Panc1 (cell line): ENCODE measurements at places on chromosomes 2 and 18. TPM values are rescaled to one million over a fixed set of nuclear protein-coding genes. Genes with fewer than 3 reads are reported as not detected.

ABCG5 gene
- 0.05 TPM for total RNA-seq

PHLPP1 gene
- total RNA-seq, result 6.3 TPM

HYCC2 gene
- total RNA-seq, result 12.0 TPM

DPYSL5 gene
- 0.31 TPM for total RNA-seq

ITPRIPL1 gene
- 12.2 TPM for total RNA-seq

CDK15 gene
- total RNA-seq, result 4.8 TPM

TMEM131 gene
- total RNA-seq, result 43.4 TPM

FNDC4 gene
- total RNA-seq, result 1.3 TPM

PIEZO2 gene
- 0.57 TPM for total RNA-seq

MC4R gene
- total RNA-seq, result not detected

KYNU gene
- not detected for total RNA-seq

GRCh38 chr2:85310330-85310729 is 17.5 kb downstream of the TGOLN2 start:
- H3K27me3 ChIP-seq, result no peaks in the 10 kb centered on the region
- no peaks in the 10 kb centered on the region; the same call in 1 of the 2 replicates for H3K36me3 ChIP-seq
- no peaks in the 10 kb centered on the region for H3K4me1 ChIP-seq
- no peak for DNase-seq

DNA sequence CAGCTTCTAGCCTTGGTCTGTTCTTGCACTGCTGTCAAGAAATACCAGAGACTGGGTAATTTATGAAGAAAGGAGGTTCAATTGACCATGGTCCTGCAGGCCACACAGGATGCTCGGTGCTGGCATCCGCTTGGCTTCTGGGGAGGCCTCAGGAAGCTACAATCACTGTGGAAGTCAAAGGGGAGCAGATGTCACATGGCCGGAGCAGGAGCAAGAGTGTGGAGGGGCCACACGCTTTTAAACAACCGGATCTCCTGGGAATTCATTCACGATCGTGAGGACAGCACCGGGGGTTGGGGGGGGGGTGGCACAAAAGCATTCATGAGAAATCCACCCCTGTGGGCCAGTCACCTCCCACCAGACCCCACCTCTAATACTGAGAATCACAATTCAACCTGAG is 850.4 kb upstream of the SALL3 start:
- H3K27ac ChIP-seq, result no peak overlapping the region
- DNase-seq, result no peak
- no peaks in the 10 kb centered on the region for H3K27me3 ChIP-seq
- H3K4me1 ChIP-seq, result no peaks in the 10 kb centered on the region

- no peak for DNase-seq
- no peak overlapping the region for H3K27ac ChIP-seq
- no peaks in the 10 kb centered on the region for H3K27me3 ChIP-seq
- no peak overlapping the region for H3K4me3 ChIP-seq
- H3K4me1 ChIP-seq, result no peaks in the 10 kb centered on the region
- H3K36me3 ChIP-seq, result no peaks in the 10 kb centered on the region
Observed at GRCh38 chr18:77161961-77162360, 29.4 kb upstream of the MBP start.

GRCh38 chr18:12377556-12378197 is 650 bp upstream of the AFG3L2 start:
- H3K4me1 ChIP-seq, result peaks cover 16% of the 10 kb centered on the region; the same call in 1 of the 2 replicates
- H3K4me3 ChIP-seq, result peak overlapping the region; percentile 82
- DNase-seq, result no peak
- peaks cover 2% of the 10 kb centered on the region; the same call in 1 of the 2 replicates for H3K36me3 ChIP-seq
- peak overlapping the region; percentile 70 for H3K27ac ChIP-seq

GRCh38 chr2:77161009-77161408 is 361.2 kb downstream of the LRRTM4 start:
- H3K4me1 ChIP-seq, result no peaks in the 10 kb centered on the region
- peak; percentile 2 for DNase-seq
- no peaks in the 10 kb centered on the region for H3K27me3 ChIP-seq

- no peak overlapping the region for H3K27ac ChIP-seq
- H3K36me3 ChIP-seq, result no peaks in the 10 kb centered on the region
- no peak overlapping the region for H3K4me3 ChIP-seq
- no peak for DNase-seq
Observed at GRCh38 chr2:72113847-72114692, 33.6 kb downstream of the CYP26B1 start.

DNA sequence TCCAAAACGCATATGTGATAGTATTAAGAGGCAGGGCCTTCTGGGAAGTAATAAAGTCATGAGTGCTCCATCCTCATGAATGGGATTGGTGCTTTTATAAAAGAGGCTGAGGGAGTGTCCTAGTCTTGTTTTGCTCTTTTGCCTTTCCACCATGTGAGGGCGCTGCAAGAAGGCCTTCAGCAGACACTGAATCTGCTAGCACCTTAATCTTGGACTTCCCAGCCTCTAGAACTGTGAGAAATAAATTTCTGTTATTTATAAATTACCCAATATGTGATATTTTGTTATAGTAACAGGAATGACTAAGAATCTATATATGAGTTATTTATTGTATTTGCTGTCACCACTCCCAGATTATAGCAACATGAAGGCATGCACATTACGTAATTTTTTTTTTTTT is 63.5 kb downstream of the PLA2R1 start:
- no peak overlapping the region for H3K4me3 ChIP-seq
- H3K27ac ChIP-seq, result no peak overlapping the region
- H3K36me3 ChIP-seq, result no peaks in the 10 kb centered on the region; the same call in 1 of the 2 replicates
- DNase-seq, result no peak
- H3K4me1 ChIP-seq, result no peaks in the 10 kb centered on the region

- H3K4me3 ChIP-seq, result no peak overlapping the region
- H3K4me1 ChIP-seq, result no peaks in the 10 kb centered on the region
- no peaks in the 10 kb centered on the region for H3K36me3 ChIP-seq
- no peak overlapping the region for H3K27ac ChIP-seq
Observed at GRCh38 chr2:205885492-205886099, 200.4 kb downstream of the INO80D start.

GRCh38 chr2:160963957-160964356 is 196.3 kb upstream of the TANK start:
- no peak overlapping the region for H3K27ac ChIP-seq
- H3K4me3 ChIP-seq, result no peak overlapping the region

GRCh38 chr2:143581134-143581533 is 451.9 kb downstream of the ARHGAP15 start:
- no peaks in the 10 kb centered on the region for H3K36me3 ChIP-seq
- DNase-seq, result no peak
- H3K27ac ChIP-seq, result no peak overlapping the region
- no peaks in the 10 kb centered on the region for H3K27me3 ChIP-seq

GRCh38 chr2:215754546-215754945 is 258.8 kb downstream of the MREG start:
- no peak overlapping the region for H3K27ac ChIP-seq
- H3K4me3 ChIP-seq, result no peak overlapping the region

GRCh38 chr2:182740701-182741100 is 24.6 kb downstream of the DNAJC10 start:
- no peak overlapping the region for H3K4me3 ChIP-seq
- no peak overlapping the region for H3K27ac ChIP-seq
- H3K36me3 ChIP-seq, result peaks cover 31% of the 10 kb centered on the region
- no peaks in the 10 kb centered on the region for H3K4me1 ChIP-seq
- DNase-seq, result no peak
- no peaks in the 10 kb centered on the region for H3K27me3 ChIP-seq

DNA sequence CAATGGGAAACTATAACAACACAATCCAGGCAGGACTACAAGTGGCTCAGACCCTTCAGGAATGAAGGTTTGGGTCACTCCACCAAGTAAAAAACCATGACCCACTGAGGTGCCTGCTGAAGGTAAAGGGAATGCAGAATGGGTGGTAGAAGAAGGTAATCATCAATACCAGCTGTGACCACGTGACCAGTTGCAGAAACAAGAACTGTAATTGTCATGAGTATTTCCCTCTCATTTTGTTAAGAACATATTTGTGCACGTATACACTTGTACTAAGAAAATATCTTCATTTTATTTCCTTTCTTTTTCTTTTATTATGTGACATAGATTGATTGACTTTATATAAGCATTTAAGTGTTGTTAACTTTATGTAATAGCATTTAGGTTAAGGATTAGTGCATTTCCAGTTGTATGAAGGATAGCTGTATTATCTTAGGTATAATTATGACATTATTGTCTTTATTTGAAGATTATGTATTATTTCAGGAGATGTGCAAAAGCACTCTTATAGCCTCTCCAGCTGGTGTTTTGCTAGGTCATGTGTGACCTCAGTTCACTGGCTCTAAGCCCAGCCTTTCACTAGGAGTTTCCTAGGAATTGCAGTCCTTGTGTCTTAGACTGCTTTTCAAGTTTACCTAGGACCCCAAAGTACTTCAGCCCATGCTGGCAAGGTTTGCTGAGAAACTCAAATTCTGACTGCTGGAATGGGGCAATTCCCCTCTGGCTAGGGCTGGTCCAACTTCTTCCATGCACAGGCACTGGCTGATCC is 125.7 kb upstream of the DPP10 start:
- no peaks in the 10 kb centered on the region for H3K4me1 ChIP-seq
- H3K36me3 ChIP-seq, result no peaks in the 10 kb centered on the region
- no peaks in the 10 kb centered on the region for H3K27me3 ChIP-seq
- DNase-seq, result no peak
- no peak overlapping the region for H3K4me3 ChIP-seq

DNA sequence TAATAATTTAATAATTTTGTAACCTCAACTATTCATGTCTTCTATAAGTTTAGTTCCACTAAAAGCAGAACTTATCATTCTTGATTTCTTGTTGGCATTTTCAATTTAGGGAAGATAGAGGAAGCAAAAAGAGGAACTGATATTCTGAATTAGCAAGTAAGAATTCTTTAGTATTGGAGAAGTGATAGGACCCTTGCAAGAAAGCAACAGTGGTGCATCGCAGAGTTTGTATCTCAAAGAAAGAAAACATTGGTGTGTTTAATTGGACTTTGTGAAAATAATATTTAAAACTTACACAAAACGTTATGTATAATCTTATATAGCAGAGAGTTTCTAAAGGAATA is 36.5 kb upstream of the TNFRSF11A start:
- no peaks in the 10 kb centered on the region for H3K27me3 ChIP-seq
- H3K27ac ChIP-seq, result no peak overlapping the region
- no peak for DNase-seq
- H3K36me3 ChIP-seq, result no peaks in the 10 kb centered on the region
- H3K4me1 ChIP-seq, result no peaks in the 10 kb centered on the region
- no peak overlapping the region for H3K4me3 ChIP-seq

GRCh38 chr2:225100856-225101294 is 58.6 kb upstream of the DOCK10 start:
- no peaks in the 10 kb centered on the region for H3K36me3 ChIP-seq
- peaks cover 6% of the 10 kb centered on the region for H3K4me1 ChIP-seq
- peak; percentile 39 for DNase-seq
- H3K27ac ChIP-seq, result no peak overlapping the region

- H3K4me1 ChIP-seq, result no peaks in the 10 kb centered on the region
- no peaks in the 10 kb centered on the region for H3K27me3 ChIP-seq
- no peak overlapping the region for H3K4me3 ChIP-seq
- DNase-seq, result no peak
Observed at GRCh38 chr2:65499216-65499615, 66.8 kb upstream of the SPRED2 start.

DNA sequence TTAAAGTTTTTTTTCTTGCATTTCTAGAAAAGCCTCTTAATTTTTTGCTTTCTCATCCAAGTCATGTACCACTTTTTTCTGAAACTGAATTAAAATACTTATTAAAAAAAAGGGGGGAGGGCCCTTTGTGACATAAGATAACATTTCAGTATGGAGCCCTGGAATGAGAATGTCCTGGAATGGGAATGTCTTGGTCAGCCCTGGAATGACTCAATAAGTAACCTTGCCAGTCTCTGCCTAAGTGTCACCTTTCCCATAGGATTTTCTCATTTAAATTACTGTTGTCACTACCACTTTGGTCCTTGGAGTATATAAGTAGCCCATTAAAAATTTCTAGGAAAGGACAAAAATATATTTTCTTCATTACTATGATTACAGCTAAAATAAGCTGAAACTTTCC is 4.7 kb downstream of the UBXN2A start:
- peaks cover 9% of the 10 kb centered on the region; the same call in 1 of the 2 replicates for H3K4me1 ChIP-seq
- no peak overlapping the region for H3K27ac ChIP-seq
- no peak for DNase-seq
- no peak overlapping the region for H3K4me3 ChIP-seq

DNA sequence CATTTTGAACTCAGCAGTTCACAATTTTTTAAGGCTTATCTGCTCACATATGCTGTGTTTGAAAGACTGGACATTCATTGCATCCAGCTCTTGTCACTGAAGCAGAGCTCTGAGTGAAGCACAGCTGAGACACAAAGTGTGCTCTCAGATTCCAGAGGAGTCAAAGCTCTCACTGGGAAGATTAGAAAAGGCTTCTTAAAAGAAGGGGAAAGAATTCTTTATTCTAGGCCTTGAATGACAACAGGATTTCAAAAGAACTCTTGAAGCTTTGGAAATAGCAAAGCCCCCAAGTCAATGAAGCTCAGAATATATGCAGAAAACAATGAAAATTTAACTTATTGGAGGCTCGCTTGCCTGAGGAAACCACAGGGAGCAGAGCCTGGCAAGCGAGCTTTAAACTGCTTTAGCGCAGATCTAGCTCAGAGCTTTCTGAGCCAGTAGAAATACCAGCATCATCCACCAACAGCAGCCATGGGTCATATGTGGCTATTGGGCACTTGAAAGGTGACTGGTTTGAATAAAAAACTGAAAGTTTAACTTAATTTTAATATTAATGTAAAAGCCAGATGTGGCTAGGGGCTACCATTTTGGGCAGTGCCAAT is 369.7 kb downstream of the OSR1 start:
- no peak overlapping the region; the same call in 1 of the 2 replicates for H3K27ac ChIP-seq
- H3K4me3 ChIP-seq, result no peak overlapping the region
- no peak for DNase-seq
- H3K27me3 ChIP-seq, result no peaks in the 10 kb centered on the region
- H3K36me3 ChIP-seq, result no peaks in the 10 kb centered on the region
- no peaks in the 10 kb centered on the region; the same call in 1 of the 2 replicates for H3K4me1 ChIP-seq

DNA sequence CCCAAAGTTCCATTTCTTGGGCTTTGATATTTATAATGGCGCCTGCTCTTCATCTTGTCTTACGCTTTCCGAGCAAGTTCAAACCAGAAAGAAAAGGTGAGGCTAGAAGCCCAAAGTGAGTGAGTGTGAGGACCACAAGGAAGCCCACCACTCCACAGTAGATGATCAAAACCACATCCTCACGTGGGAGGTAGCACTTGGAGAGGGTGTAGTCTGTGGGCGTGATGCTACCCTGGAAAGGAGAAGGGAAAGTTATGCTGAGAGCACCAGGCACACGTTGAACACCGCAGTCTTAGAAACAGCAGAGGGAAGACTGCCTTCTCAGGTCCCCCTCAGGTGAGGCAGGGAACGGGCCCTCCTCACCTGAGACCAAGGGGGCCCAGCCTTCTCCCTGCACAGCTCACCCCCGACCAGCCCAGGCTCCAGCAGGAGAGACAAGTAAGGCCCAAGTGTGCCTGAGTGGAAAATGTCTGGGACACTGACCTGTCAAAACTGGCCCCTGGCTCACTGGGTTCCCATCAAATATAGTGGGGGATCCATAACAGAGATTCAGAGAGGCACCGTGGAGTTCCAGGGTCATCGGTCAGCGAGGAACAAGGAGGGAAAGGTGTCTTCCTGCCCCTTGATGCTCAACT is 23.6 kb downstream of the MPPE1 start:
- H3K27me3 ChIP-seq, result no peaks in the 10 kb centered on the region
- H3K4me1 ChIP-seq, result no peaks in the 10 kb centered on the region
- DNase-seq, result no peak
- no peak overlapping the region for H3K4me3 ChIP-seq
- H3K36me3 ChIP-seq, result no peaks in the 10 kb centered on the region
